ENCODE measurements at places on chromosomes 12 and 14. TPM values are rescaled to one million over a fixed set of nuclear protein-coding genes. Genes with fewer than 3 reads are reported as not detected.

DNA sequence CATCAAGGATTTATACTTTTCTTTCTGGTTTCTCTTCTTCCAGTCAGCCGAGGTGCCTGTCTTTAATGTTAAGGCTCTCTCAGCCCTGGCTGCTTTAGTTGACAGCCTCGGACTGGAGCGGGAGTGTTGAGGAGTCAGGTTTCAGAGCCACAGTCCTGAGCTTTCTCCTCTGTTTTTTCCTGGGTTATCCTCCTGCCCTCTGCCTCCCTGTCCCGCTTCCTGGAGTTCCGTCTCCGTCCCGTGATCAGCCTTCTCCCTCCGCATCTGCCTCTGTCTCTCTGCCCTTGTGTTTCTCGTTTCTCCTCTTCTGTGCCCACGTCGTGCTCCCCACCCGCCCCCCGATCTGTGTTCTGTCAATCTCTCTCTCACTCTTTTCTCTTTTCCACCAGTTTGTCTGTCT lies 33.0 kb downstream of the IQSEC3 start:
- no peaks in the 10 kb centered on the region for H3K36me3 ChIP-seq
- no peak overlapping the region for H3K27ac ChIP-seq
- H3K27me3 ChIP-seq = no peaks in the 10 kb centered on the region
- H3K4me1 ChIP-seq = peaks cover 9% of the 10 kb centered on the region
- no peak for DNase-seq
- no peak overlapping the region for H3K4me3 ChIP-seq

- no peaks in the 10 kb centered on the region for H3K27me3 ChIP-seq
- no peak for DNase-seq
- H3K27ac ChIP-seq = no peak overlapping the region
- no peak overlapping the region for H3K4me3 ChIP-seq
- no peaks in the 10 kb centered on the region for H3K4me1 ChIP-seq
- no peaks in the 10 kb centered on the region for H3K36me3 ChIP-seq
These were observed 3.2 kb upstream of the TESPA1 start for GRCh38 chr12:54987611-54988231.

DNA sequence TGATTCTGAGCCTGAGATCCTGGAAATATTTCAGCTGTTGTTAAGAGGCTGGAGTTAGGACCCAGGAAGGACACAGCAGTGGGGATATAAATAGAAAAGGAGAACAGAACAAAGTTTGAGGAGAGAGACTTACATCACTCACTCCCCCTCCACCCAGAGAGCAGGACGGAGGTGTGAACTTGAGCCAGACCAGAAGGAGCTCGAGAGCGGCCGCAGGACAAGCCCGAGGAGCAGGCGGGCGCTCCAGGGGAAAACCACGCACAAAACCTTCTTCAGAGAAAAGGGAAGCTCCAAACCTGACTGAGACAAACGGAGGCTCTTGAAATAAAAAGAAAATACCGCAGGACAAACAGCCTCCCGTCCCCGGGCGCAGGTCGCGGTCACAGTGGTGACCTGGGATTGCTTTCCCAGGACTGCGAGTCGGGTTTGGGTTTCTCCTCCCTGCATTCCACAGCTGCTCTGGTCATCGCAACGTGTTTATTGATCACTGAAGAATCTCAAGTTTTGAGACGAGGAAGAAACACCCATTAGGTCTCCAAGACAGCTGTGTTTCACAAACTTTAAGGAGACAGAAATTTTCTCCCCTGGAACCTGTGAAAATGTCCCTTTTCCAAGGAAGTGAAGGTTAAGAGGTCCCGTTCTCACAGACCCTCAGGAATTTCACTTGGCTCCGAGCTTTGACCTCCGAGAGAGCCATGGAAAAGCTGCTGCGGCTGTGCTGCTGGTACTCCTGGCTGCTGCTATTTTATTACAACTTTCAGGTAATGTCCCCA lies at the start of gene ADGRD1:
ADGRD1 (plus strand) TSS at position 137 of the 773 bp plus-strand sequence; CDS start at position 696, 559 bp downstream.
- peak within 1 kb of the TSS; percentile 75 for H3K27ac ChIP-seq
- peaks cover 28% of the 10 kb centered on the region for H3K4me1 ChIP-seq
- peak within 1 kb of the TSS; percentile 32 for H3K4me3 ChIP-seq
- H3K36me3 ChIP-seq = no peaks in the 10 kb centered on the region

DNA sequence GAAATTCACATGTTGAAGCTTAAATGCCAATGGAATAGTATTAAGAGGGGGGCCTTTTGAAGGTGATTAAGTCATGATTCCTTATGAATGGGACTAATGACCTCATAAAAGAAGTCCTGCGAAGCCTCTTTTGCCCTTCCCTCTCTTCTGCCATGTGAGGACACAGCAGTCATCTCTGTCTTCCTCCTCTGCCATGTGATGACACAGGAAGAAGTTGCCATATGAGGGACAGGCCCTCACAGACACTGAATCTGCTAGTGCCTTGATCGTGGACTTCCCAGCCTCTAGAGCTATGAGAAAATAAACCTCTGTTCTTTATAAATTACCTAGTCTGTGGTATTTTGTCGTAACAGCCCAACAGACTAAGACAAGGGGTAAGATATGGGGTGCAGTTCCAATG lies 100.7 kb downstream of the VCPKMT start:
- no peaks in the 10 kb centered on the region for H3K36me3 ChIP-seq
- H3K4me3 ChIP-seq = no peak overlapping the region
- no peaks in the 10 kb centered on the region for H3K27me3 ChIP-seq
- H3K4me1 ChIP-seq = peaks cover 49% of the 10 kb centered on the region

- no peak overlapping the region for H3K27ac ChIP-seq
- no peaks in the 10 kb centered on the region for H3K27me3 ChIP-seq
- H3K4me3 ChIP-seq = no peak overlapping the region
- no peaks in the 10 kb centered on the region for H3K4me1 ChIP-seq
These were observed 23.8 kb downstream of the SLC16A7 start for GRCh38 chr12:59619461-59620240.

DNA sequence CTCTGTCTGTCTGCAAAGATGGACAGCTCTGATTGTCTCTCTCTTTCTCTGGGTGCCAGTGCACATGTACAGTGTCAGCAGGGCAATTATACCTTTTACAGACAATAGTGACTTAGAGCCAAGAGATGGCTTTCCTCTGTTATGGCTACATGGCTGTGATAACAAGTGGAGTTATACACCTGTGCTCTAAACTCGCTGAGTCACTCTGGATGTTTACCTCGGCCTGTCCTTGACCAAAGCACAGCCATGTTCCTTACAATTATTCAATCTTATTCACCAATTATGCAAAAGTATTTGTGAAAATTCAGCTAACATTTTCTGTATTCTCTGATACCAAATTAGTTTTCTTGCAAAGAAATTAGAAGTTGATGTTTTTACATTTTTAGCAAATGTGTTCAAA lies 475.5 kb upstream of the CCDC196 start:
- H3K27me3 ChIP-seq = no peaks in the 10 kb centered on the region
- H3K4me3 ChIP-seq = no peak overlapping the region
- no peak for DNase-seq
- H3K36me3 ChIP-seq = no peaks in the 10 kb centered on the region

DNA sequence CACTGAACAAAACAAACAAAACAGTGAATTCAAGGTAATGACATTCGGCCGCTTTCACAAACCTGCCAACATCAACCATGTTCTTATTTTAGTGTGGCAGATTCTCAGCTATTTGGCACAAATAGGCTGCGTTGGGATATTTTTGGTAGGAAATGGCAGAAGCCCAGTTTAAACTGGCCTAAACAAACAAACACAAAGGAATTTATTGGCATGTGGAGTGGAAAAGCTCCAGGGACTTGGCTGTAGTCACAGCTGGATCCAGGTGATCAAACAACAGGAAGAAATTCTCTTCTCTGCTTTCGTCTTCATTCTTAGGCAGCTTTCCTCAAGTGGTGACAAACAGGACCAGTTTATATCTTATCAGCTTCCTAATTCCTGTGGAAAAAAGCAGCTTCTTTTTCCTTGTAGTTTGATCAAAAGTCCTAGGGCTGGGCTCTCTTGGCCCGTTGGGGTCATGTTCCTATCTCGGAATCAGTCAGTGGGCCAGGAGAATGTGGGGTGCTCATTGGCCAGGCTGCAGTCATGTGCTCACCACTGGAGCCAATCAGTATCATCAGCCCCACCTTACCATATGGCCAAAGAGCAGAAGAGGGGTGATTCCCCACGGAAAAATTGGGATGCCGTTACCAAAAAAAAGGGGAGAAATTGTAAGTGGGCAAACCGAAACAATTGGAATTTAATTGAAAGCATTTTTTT lies 22.6 kb downstream of the C12orf75 start:
- peaks cover 54% of the 10 kb centered on the region for H3K4me1 ChIP-seq
- no peaks in the 10 kb centered on the region for H3K36me3 ChIP-seq
- peak overlapping the region; percentile 25 for H3K27ac ChIP-seq
- H3K4me3 ChIP-seq = no peak overlapping the region

The RTL1 gene
- total RNA-seq = not detected

The RFLNA gene
- 21.1 TPM for total RNA-seq
